ENCODE measurements at places on chromosomes 2 and 18.

DNA sequence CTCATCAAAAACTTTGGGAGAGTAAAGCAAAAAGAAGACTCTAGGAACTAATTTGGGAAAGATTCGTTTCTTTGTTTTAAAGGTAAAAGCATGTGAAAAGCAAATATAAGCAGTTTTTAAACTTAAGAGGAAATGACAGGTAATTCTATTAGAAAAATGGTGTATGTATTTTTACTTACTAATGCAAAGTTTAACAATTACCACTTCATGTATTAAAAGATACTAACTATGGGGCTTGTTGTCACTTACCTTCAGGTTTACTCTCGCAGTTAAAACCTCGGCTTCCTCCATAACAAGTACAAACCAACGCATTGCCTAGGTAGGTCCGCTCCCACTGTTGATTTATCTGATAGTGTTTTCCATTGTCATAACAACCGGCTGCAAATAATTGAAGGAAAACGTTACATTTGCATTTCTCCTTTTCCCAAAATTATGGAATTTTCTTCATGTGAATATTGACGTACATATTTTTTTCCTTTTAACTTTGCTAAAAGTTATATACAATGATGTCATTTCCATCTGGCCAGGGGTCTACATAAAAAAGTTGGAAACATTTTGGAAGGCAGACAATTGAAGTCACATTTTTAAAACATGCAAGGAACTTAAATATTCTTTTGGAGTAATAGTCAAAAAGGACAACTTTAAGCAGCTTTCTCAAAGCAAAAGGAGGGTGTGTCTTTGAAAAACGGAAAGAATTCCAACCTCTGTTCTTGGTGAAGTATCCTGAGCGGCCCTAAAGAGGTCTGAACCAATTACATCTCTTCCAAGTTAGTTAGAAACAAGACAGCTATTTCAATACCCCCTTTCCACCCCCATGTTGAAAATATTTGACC lies 1.2 kb downstream of the FN1 start:
- no peak for DNase-seq

GRCh38 chr2:226797289-226797988 lies 2.2 kb downstream of the IRS1 start:
- no peak for DNase-seq

DNA sequence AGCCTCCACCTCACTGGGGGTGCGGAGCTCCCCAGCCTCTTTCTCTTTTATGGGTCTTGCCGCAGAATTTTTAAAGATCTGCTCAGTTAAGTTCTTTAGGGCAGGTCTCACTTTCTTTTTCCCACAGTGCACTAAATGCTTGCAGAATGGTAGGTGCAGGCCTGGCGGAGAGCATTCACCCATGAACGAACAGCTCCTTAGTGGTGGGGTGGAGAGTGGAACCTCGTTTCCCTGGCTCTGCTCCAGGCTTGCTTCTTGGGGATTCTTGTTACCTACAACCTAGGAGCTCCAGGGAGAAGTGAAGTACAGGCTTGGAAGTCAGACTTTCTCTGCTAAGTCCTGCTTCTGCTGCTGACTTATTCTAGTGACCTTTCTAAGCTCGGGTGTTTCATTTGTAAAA lies 70.3 kb upstream of the PXDN start:
- DNase-seq: no peak

DNA sequence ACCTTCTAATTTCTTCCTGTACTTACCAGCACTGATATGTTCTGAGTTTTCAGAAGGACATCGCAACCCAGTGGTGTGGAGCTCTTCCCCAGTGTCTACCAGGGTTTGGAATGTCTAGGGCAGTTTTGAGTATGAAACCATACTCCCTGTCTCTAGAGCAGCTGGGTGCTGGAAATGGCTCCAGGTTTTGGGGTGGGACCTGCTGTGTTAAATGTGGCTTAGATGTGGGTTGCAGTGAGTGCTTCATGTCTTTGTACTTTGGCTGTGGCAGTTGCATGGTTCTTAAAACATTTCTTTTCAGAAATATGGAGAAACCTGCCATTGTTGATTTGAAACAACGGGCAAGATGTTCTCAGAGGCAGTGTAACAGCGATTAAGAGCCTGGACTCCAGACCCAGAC lies 48.5 kb downstream of the ACSL3 start:
- no peak for DNase-seq

DNA sequence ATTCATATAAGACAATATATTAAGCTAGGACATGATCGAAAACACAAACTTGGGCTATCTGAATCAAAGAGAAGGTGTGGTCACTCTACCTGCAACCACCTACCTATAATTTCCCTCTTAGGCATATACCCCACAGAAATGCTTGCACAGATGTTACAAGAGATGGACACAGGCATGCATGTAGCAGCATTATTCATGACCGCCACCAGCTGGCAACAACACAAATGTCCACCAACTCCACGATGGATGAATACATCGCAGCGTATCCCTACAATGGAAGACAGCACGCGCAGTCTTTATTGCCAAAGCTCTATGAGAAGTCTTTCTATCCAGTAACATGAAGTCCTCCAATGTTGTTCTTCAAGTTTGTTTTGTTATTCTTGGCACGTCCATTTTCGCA lies 90.8 kb downstream of the ARL4C start:
- no peak for DNase-seq

DNA sequence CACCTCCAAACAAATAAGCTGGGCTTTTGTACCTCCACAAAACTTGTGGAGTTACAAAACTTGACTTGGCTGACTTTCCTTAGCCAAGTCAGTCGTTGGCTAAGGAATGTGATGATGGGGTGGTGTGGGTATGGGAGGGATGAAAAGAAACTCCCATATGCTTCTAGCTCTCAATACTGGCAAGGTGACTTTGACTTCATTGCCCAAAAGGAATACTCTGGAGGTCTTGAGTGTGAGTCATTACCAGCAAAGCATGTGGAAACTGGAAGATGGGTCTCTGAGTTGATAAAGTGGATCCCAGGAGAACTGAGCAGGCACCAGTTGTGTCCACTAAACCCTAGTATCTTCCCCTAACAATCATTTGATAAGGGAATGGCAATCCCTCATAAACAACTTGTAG lies 226.7 kb downstream of the GULP1 start:
- DNase-seq: no peak

DNA sequence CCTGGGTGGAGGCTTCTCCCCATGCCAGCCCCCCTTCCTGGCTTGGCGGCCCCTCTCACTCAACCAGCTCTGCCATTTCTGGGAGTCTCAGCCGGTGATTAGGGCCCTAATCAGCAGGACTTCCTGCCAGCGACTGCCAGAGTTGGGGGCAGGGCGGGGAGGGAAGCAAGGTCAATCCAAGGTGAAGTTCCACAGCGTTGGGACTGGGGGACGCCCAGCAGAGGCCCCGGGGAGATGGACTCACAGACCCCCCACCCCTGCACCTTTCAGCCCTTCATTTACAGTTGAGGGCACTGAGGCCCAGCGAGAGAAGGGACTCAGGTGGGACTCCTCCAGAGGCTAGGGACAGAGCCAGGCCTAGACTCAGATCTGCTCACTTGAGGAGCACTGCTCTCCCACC lies 65.3 kb downstream of the TNS1 start:
- no peak for DNase-seq

Measured in activated naive CD4-positive, alpha-beta T cell treated with anti-CD3 and anti-CD28 coated beads for 36 hours (primary cell).